HT-29 (cell line): ENCODE measurements at places on chromosomes 16 and 17.
A peak's percentile ranks its signal among the peaks of the same experiment; 100 is the strongest.

- peak; percentile 96 for DNase-seq
Measured at GRCh38 chr17:50026837-50027171, 29.1 kb upstream of the ITGA3 start.

DNA sequence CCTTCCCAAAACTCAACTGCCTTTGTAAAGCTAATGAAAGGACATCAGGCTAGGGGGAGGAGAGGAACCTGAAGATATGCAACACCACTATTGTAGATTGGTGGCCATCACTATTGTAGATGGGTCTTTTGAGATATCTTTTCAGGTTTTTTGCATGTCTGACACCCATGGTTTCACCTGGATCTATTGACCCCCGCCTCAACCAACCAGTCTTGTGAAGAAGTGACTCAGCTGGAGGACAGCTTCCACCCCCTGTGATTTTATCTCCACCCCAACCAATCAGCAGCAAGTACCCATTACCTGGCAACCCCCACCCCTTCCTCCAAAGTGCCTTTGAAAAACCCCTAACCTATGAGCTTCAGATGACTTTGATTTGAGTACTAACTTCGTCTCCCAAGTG, 382.6 kb upstream of the GOT2 start:
- DNase-seq, result no peak

GRCh38 chr17:8611137-8611536, 19.4 kb downstream of the MYH10 start:
- DNase-seq, result no peak

DNA sequence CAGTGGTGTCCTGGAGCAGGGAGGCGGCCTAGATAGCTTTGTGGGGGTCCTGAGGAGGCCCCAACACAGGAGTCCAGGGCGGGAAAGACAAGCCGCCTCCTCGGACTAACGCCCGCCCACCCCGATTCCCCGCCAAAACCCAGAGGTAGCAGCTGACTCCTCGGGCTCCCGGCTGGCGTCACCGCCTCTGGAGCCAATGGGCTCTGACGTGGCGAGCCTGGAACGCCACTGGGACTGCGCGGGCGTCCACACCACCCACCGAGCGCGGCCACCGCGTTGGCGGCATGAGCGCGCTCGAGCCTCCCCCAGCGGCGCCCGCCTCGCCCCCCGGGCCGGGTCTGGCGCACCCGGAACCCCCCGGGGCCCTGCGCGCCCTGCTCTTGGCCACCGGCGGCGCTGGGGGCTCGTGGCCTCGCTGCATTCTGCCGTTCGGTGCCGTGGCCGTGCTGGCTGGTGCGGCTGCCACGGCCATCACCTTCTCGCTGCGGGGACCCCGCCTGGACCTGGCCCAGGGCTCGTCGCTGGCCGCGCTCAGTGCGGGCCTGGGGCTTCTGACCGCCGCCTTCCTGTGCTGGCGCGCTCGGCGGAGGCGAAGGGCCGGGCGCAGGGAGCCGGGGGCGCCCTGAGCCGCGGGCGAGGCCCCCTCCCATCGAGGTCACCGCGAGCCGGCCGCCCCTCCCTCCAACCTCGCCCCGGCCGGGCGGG, 3.4 kb upstream of the NTN3 start:
- peak; percentile 41 for DNase-seq

DNA sequence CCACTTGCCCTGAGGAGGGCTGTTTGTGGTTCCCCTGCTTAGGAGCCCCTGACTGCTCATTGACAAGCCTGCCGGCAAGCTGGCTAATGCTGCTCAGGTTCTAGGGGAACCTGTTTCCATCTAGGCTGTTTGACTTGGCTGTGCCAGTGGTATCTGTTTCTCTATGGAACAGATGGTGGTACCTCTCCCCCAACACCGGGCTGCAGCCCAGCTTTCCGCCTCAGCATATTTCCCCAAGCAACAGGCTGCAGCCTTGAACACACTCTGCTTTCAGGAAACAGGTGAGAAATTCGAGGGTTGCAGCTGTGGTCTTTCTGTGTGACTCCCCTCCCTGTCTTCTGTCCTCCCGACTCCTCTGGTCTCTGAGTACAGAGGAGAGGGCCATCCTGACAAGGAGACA, 132.3 kb downstream of the TMEM132E start:
- DNase-seq, result no peak

DNA sequence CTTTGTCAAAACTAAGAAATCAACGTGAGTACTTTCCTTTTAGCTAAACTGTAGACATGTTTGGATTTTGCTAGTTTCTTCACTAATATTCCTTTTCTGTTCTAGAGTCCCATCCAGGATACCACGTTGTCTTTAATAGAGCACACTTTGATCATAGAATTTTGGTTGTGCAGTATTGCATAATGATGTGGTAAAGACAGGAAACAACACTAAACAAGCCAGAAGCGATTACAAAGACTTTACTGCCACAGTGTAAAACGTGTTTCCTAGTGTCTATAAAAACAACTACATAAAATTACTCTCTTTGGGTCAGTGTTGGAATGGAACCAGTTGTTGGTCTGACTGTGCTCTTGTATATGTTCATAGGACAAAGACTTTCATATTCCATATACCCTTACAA, 19.3 kb downstream of the SHISA9 start:
- DNase-seq, result no peak
